IPS DF 6.9 (cell line): ENCODE measurements at places on chromosomes 12 and 14.

DNA sequence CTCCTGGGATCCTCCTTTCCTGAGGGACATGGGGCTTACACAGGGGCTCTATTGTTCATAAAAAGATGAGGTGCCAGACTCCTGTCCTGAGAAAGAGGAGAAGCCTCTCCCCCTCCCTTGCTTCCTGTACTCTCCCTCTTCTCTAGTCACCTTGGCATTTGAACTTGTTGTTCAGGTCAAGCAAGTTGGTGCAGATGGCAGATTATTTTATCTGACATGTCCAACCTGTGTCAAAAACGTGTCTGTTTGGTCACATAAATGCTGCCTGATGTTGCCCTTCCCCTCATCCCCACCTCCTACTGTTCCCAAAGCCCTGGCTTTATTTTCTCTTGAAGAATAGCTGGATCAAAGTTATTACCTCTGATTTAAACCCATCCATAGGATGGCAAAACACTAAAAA, 154.8 kb downstream of the TMX1 start:
- no peak for DNase-seq

DNA sequence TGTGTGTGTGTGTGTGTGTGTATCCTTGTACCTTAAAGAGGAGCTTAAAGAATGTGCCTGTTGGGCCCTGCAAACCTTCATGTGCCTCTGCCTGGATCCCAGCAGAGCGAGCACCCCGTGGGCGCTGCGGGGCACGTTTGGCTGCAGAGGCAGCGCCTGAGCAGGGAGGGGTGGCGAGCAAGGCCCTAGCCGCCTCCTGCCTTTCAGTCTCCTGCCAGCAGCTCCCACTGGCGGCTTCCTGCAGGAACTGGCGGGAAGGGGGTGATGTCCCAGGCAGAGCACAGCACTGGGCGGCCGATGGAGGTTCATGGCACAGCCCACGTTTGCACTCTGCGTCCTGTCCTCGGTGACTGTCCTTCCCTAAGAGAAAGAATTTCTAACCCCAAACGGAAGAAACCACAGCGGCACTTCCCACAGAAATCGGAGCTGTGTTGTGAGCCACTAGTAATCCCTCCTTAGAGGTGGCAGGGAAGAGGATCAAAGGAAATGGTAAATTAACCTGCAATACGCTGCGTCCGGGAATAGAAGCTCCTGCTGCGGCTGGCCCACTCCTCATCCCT, 19.8 kb downstream of the ZBTB42 start:
- DNase-seq = no peak

DNA sequence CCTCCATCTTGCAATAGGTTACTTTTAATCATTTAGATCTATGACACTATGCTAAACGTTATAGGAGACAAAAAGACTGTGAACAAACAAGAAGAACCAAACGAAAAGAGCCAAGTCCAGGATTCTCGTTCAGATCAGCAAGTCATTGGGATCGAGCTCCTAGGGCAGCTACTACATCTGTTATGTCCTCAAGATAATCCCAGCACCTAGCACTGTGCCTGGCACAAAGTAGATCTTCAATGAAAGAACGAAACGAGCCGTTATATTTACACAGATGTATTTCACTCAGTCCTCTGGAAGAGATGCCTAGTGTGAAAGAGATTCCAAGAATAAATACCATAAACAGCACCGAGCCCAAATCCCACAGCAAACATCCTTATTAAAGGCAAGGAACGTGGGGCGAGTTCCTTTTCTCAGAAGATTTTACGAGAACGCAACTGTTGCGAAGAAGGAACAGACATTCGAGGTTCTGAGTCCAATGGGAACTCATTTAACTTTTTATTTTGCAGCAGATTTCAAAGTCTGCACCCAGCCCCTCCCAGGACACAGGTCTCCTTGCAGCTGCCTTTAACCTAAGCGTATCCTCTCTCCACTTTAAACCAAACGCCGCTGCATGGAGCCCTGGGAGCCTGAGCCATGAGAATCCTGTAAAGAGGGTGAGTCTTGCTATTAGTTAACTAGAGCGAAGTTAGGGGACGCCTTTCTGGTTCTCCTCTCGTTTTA, 544 bp upstream of the TDP1 start:
- DNase-seq = no peak

DNA sequence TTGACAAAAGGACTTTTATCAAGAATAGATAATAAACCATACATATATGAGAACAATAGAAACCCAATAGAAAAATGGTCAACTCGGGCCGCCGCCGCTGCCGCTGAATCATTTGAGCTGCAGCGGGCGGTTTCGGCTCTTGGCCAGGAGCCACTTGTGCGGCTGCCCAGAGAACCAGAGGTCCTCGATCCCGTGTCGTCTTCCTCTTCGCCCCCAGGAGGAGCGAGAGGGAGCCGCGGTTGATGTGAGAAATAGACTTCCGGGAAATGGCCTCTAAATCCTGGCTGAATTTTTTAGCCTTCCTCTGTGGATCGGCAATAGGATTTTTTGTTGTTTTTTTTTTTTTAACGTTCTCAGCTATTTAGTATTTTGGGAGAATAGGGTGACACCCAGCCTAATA, 44.8 kb downstream of the CPSF6 start:
- peak; percentile 35 for DNase-seq

- DNase-seq = no peak
These were observed 44.0 kb downstream of the TRAFD1 start for GRCh38 chr12:112169161-112169872.

DNA sequence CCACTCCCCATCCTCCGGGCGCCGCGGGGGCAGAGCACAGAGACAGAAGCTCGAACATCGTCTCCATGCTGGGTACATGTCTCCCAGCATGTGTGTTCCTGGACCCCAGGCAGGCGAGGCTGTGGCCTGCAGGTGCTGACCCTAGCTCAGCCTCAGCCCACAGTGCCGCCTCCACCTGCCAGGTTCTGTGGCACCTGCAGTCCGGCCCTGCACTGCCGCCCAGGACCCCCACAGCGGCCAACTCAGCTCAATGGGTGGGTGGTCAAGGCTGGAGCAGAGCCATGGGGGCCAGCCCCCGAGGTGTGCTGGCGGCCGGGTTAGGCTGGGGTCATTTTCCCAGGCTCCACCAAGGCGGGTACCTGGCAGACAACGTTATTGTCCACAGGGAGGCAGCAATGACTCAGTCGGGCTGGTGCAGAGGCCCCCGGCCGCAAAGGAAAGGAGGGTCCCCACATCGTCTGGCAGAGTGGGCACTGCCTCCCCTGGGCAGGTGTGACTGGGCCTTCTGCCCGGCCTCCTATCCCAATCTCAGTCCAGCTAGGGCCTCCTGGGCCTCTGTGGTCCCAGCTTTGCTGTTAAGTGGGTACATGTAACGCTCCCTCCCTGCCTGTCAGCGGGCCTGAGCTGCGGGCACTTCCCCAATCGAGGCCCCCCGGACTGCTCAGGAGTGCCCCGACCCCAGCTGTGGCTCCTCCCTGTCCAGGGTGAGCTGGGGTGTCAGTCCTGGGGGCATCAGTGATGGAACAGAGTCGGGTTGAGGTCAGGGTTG, 20.2 kb upstream of the NUDT14 start:
- DNase-seq = no peak

GRCh38 chr12:50825372-50825838, 17.3 kb upstream of the TMPRSS12 start:
- no peak for DNase-seq
